ENCODE measurements at places on chromosomes 2 and 18.
A peak's percentile ranks its signal among the peaks of the same experiment; 100 is the strongest.

DNA sequence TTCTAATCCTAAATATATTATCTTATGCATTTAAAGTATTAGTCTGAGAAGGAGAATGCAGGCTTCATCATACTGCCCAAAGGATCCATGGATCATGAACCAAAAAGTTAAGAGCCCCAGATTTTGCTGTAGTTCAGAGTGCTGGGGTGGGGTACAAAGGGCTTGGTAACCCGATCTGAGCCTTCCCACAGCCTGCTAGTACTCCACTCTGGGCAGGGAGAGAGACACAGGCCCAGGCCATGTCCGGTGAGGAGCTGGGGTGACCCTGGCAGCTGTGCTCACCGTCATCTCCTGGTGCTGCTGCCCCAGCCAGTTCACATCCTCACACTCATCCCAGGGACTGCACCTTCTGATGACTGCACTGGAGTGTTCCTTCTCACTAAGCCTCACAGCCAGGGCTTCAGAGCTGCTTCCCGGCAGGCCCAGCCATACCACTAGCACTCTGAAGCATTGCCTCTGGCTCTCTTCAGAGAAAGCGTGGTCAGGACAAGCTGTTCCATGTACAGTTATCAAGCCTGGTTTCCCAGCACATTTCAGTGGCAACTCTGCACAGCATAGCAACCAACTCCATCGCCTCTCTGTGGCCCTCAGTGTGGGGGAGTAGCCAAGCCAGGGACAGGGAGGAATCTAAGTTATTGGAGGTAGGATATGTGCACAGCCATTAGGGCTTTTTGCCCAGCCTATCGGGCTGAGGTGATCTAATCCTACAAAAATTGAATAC lies 189.0 kb upstream of the CTAGE1 start:
- DNase-seq, result no peak

DNA sequence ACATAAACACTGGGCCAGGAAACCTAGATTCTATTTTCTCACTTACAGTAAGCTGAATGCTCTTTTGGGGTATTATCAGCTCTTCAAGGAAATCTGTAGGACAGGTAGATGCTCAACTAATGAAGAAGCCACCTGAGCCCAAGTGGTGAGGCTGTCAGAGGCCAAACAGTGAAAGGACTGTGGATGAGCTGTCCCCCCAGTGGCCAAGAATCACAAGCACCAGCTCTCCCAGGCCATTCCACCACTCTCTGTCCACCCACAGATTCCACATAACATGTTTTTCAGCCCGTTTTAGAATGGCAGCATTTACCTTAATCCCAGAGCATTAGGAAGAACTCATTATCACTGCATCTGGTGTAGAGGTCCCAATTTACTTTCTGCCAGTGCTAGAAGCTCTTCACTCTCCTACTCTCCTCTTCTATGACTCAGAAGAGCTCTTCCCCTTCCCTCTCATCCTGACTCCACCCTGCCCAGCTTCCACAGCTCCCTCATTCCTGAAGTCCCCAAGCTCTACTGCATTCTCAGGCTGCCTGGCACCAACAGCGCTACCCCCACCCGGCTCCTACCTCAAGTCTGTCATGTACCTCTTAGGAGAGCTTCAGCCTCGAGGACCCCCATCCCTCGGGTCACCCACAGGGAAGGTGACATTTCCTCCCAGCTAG lies 43.8 kb upstream of the GORASP2 start:
- DNase-seq, result no peak

- DNase-seq, result peak; percentile 27
Measured at GRCh38 chr2:64609227-64609941, 44.3 kb downstream of the SERTAD2 start.

GRCh38 chr2:176500901-176501300 lies 231.7 kb downstream of the MTX2 start:
- DNase-seq, result no peak

DNA sequence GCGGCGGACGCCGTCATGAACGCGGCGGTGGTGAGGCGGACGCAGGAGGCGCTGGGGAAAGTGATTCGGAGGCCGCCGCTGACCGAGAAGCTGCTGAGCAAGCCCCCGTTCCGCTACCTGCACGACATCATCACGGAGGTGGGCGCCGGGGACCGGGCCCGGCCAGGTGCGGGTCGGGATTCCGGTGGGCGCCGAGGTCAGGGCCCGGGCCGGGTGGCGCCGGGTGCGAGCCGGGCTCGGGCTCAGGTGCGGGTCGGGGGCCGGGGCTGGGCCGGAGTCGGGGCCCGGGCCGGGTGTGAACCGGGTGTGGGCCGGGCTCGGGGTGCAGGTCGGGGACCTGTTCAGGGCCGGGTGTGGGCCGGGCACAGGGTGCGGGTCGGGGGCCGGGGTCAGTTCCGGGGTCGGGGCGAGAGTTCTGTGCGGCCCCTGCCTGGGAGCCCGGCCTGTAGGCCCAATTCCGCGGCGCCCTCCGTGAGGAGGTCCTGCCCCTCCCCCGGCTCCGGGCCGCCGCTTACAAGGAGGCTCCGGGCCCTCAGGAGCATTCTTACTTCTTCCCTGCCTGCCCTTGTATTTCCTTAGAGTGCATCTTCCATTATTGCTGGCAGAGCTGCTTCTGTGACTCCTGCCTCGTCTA lies 447 bp downstream of the TRAF3IP1 start:
- no peak for DNase-seq

DNA sequence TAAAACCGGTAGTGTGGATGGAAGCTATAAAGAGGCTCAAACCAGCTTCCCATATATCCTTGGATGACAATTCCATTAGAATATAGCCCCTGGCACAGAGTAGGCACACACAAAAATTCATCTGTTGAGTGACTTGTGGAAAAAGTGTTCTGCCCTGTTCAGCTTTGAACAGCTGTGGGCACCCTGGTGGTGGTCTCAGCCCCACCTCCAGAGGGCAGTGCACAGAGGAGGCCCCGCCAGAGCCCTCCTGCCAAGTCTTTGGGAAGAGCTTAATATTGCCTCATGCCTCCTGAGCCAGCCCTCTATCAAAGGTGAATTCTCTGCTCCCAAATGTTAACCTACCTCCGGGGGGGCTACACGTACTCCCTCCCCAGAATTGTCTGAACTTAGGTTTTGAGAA lies 30.4 kb downstream of the EPAS1 start:
- DNase-seq, result no peak
